Kidney capillary endothelial cell (primary cell): ENCODE measurements at places on chromosomes 4 and X.

- DNase-seq: no peak
Measured at GRCh38 chr4:145776208-145776607, 96.3 kb downstream of the C4orf51 start.

DNA sequence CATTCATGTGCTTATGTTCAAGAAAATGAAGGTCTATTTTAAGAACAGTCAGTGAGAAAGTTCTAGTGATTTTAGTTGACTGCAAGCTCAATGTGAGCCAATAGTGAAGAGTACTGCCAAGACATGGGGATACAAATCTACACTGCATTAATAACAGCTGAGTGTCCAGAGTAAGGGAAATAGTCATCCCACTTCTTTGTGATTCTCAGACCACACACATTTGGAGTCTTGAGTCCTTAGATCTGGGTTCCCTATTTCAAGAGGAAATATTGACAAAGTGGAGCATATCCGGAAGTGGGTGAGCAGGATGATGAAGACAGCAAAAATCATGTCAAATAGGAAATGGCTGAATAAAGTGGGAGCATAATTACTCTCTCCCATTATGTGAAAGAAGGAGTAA, 171.1 kb downstream of the LARP7 start:
- no peak for DNase-seq

DNA sequence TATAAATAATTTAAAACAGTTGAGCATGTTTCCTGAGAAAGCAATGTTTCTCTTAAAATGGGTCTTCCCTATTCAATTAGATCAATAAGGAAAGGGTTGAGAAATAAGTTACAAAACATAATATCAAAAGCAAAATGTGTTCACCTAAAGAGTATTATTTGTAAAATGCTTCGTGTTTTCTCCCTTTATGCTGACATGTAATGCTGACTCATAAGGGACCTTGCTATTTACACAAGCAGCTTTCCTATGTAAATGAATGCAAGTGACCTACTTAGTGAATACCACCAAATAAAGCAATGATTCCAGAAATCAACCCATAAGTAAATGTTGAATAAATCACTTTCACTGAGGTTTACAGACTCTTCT, 91.5 kb downstream of the ELOVL6 start:
- peak; percentile 14 for DNase-seq

- DNase-seq: no peak
Measured at GRCh38 chrX:105876658-105877057, 54.3 kb downstream of the NRK start.

DNA sequence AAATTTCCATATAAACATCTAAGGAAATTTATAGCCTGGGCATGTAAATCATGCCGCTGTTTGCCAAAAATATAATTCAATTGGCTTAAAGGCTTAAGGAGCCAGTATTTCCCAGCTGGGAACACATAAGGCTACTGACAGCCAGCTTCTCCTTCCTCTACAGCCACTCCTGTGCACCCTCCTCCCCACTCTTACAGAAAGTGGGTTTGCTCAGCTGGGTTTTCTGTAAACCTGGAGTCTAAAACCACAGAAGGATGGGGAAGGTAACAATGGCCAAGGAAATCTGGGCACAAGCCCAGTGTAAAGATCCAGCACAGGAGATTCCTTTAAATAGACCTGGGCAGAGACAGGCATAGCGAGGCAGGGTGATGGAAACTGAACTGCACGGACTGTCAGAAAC, 18.5 kb downstream of the ACSL1 start:
- no peak for DNase-seq

DNA sequence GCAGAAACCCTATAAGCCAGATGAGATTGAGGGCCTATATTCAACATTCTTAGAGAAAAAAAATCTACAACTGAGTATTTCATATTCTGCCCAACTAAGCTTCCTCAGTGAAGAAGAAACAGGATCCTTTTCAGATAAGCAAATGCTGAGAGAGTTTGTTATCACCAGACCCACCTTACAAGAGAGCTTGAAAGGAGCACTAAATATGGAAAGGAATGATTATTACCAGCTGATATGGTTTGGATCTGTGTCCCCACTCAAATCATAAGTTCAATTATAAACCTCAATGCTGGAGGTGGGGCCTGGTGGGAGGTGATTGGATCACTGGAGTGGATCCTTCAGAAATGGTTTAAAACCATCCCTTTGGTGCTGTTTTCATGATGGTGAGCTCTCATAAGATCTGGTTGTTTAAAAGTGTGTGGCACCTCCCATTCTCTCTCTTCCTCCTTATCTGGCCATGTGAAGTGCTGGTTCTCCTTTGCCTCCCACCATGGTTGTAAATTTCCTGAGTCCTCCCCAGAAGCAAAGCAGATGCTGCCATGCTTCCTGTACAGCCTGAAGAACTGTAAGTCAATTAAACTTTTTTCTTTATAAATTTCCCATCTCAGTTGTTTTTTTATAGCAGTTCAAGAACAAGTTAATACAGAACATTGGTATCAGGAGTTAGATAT, 144.2 kb downstream of the MSN start:
- no peak for DNase-seq

DNA sequence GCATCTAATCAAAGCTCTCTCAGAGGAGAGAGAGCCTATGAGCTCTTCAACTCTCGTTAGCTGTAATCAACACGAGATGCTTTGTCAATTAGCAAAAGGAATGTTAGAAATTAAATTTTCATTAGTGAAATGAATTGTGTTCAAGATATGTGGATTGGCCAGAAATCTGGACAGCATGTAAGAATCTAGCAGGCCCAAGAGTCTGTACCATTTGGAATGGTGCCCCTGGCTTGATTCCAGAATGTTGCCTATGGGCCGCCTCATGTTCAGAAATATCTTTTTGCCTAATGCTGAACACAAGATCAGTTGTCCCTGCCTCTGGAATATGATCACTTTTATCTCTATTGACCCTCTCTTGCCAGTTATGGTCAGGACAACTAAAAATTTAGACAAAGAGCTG, 88.2 kb downstream of the RBM46 start:
- DNase-seq: no peak

DNA sequence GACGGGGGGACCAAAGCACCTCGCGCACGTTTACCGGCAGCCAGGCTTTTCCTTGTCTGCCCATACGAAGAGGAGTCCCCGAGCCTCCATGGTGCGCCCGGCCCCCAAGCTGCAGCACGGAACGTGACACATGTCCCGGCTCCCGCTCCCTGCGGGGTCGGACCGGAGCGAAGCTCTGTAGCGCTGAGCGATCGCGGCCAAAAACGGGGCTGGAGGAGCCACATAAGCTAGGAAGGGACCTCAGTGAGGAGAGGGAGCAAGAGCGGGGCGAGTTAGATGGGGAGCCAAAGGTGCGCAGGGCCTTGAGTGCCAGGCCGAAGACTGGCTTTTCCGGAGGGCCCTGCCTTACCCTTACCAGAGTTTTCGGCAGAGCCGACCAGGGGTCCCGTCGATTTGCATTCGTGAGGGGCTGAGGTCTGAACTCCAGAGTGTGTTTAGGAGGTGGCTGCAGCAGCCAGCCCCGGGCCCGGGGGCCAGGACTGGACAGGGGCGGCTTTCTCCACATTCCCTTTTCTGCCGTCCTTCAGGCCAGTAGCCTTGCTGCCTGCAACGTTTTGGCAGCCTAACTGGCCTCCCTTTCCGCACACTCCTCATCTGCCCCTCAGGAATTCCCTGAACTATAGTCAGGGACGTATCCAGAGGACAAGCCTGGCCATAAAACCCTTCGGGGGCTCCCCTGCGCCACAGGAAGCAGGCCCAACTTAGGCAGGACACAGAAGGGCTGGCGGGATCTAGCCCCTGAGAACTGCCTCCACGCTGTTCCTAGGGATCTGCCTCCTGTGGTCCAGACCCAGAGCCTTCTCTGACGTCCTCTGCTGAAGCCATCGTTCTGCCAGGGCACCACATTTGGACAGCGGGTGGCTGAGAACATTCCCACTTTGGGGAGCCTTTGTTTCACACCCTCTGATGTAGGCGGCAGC, 689 bp downstream of the SSR4 start:
- no peak for DNase-seq
